AG10803 (cell line): ENCODE measurements at places on chromosomes 13 and 19.
A peak's percentile ranks its signal among the peaks of the same experiment; 100 is the strongest.

DNA sequence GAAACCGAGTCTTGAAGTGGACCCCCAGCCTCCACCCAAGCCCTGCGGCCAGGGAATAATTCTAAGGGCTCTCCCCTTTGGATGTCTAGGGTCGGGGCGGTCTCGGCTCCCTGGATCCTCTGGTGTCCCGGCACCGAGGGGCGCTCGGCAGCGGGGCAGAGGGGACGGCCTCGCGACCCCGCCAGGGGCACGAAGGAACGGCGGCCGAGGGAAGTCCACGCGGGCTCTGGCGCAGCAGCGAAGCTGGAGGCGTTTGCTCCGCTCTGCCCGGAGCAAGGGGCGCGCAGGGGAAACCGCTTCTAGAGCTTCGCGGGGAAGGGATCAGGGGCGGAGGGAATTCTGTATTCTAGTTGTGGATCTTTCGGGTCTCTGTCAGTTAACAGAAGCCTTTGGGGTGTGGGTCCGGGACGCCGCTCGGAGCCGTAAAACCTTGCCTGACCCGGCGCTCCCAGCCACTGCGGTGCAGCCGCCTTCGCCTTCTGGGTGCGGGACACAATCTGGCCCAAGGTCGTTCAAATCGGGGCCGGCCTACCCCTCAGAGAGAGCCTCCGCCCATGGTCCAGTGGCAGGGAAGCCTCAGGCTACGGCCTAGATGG, 118.2 kb downstream of the KCNRG start:
- DNase-seq, result no peak

DNA sequence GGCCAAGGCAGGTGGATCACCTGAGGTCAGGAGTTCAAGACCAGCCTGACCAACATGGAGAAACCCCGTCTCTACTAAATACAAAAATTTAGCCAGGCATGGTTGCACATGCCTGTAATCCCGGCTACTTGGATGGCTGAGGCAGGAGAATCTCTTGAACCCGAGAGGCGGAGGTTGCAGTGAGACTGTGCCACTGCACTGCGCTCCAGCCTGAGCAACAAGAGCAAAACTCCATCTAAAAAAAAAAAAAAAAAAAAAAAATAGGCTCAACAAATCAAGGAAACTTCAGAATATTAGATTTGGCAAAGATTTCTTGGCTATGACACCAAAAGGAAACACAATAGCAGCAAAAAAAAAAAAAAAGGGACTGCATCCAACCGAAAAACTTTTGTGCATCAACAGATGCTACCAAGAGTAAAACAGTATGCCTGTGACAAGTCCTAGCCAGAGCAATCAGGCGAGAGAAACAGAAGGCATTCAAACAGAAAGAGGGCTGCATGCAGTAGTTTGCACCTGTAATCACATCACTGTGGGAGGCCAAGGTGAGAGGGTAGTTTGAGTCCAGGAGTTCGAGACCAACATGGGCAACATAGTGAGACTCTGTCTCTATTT, 23.8 kb downstream of the ZNF160 start:
- no peak for DNase-seq

DNA sequence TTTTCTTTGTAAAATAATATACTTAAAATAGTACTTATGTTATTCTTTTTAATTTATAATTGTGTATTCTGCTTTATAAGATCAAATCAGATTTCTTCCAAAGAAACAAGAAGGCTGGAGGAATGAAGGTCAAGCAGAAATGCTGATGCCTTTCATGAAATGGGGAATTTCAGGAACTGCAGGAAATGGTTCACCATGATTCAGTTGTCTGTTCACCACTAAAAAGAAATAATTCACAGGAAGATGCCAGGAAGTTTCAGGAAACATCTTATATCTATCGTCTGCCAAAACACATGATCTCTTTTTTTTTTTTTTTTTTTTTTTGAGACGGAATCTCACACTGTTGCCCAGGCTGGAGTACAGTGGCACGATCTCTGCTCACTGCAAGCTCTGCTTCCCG, 15.7 kb upstream of the SCEL start:
- DNase-seq, result peak; percentile 17

GRCh38 chr13:110876609-110877008, 38.3 kb downstream of the ANKRD10 start:
- no peak for DNase-seq
